Stimulated activated CD4-positive, alpha-beta T cell treated with anti-CD3 and anti-CD28 coated beads, TNF-alpha, amount 100 ng/mL, for 1 hour (primary cell): ENCODE measurements at places on chromosomes 3 and 15.

DNA sequence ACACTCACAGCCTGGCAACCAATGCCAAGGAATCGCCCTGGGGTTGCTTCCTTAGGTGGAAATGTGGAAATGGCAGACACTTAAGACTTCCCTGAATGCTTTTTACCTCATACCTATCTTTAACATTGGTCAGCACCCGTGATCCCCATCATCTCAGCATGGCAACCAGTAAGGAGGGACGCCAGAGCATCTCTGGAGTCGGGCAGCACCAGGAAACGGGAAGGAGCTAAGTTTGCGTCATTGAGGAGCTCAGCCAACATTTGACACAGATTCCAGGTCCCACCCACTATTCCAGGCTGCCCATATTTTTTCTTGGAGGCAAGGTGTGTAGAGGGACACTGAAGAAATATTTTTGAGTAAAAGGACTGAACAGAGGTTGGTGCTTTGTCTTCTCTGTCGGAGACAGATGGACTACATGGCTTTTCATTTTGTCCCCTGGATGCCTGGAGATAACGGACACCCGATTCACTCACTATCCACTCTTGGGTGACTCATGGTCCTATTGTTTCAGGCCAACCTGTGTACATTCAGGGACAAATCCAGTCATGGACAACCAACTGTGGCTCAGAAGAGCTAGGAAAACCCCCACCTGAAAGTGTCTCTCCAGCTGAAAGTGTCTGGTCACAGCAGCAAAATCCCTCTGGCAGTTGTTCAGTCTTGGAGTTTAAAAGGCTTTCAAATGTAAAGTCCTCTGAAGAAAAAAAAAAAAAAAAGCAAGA, 70.4 kb upstream of the OXTR start:
- DNase-seq: no peak

GRCh38 chr3:159091936-159092335, 290.1 kb downstream of the MFSD1 start:
- no peak for DNase-seq

- no peak for DNase-seq
Measured at GRCh38 chr3:175193815-175194518, 334.8 kb downstream of the NAALADL2 start.

DNA sequence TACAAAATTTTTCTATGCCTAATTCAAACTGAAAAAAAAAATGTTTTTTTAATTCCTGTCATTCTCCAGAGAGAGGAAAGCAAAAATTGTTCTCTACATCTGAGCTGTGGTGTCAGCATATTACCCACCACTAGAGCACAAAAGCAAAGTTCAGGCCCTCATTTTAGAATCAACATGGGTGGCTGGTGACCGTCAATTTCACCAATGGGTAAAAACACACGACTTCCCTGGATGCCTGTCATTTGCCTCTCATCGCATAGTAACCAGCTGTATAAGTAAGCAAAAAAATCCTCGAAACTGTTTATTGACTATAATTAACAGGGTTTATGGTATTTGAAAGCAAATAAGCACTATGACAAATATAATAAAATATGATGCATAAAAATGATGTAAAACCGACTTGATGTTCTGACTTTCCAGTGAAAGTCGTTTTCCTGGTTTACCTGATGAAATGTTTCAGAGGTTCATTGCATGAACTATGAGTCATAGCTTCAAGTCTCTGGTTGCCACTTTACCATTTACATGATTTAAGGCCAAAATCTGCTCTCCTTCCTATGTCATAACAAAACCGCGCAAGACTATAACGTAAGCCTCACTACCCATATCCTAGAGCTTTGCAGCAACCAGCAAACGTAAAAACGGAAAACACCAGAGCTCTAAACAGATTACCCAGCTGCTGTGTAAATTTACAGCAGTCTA, 60.5 kb downstream of the THBS1 start:
- no peak for DNase-seq
